ENCODE measurements at places on chromosomes 1 and 21.

GRCh38 chr1:90922202-90922601 is 99.6 kb downstream of the ZNF644 start:
- DNase-seq: no peak

- no peak for DNase-seq
Observed at GRCh38 chr1:232290570-232290969, 339.4 kb downstream of the SIPA1L2 start.

DNA sequence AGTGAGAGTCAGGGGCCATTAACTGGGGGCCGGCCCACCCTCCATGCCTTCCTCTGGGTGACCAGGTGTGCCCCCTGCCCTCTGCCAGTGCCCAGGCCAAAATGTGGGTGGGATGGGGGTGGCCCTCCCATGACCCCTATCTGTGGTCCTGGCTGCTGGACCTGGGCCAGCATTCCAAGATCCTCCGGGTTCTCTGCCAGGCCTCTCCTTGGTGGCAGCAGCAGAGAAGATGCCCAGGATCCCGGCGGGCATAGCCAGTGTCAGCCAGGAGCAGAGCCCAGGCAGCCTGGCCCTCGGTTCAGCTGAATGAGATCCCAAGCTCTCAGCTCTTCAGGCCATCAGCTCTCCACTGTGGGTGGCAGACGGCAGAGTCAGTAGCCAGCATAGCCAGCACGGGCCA is 31.3 kb upstream of the ACTRT2 start:
- no peak for DNase-seq

- no peak for DNase-seq
Observed at GRCh38 chr1:51435878-51436277, 83.2 kb downstream of the EPS15 start.

- DNase-seq: no peak
Observed at GRCh38 chr21:45836694-45837670, 144.6 kb upstream of the COL6A1 start.

DNA sequence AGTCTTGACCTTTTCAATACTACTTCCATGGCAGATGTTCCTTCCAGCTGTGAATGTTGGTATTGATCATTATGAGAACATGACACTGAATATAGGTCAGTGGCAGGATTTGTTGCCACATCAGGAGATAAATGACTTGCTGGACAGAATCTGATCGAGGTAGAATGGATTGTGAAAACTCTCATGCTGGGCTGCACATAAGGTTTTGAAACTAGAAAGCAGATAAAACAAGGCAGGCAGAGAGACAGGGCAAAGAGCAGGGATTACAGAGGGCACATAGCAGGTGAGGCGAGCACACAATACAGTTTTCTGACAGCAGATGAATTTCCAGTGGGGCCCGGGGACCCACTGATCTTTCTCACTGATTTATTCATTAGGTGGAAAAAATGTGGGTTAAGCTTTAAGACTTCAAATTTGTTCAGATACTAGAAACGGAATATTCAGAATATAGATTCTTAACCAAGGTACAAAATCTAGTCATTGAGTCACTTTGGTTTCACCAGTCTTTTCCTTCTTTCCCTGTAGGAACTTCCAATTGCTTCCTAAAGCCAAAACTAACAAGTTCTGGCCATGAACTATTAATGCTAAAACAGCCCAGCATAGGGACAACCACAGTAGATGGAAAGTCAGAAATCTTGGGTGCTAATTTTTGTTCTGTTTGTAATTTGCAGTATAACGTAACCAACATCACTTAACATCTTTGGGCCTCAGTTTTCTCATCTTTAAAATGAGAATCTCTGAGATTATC is 296.0 kb upstream of the PTBP2 start:
- no peak for DNase-seq

GRCh38 chr1:17520473-17521319 is 18.8 kb upstream of the ARHGEF10L start:
- no peak for DNase-seq

DNA sequence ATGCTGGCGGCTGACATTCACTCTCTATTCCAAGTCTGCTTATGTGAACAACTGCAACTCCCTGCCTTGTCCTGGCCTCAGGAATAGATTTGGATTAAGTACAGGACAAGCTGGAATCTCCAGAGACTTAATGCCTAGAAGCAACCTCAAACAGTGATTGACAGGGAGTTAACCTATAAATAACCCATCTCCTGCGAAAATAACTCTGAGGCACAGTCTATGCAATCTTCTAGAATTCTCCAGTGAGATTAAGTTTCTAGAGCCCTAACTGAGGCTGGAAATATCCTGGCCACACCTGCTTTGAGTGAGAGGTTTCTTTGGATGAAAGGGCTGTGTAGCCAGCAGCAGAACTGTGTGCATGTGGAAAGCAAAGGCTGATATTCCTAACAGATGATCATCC is 25.3 kb upstream of the ATP1A1 start:
- DNase-seq: no peak

- DNase-seq: no peak
Observed at GRCh38 chr1:100074604-100075395, 57.9 kb downstream of the SASS6 start.

GRCh38 chr1:235952950-235953615 is 86.4 kb upstream of the LYST start:
- DNase-seq: no peak

Measured in MM.1S (cell line).